ENCODE measurements at places on chromosomes 7 and 10.

DNA sequence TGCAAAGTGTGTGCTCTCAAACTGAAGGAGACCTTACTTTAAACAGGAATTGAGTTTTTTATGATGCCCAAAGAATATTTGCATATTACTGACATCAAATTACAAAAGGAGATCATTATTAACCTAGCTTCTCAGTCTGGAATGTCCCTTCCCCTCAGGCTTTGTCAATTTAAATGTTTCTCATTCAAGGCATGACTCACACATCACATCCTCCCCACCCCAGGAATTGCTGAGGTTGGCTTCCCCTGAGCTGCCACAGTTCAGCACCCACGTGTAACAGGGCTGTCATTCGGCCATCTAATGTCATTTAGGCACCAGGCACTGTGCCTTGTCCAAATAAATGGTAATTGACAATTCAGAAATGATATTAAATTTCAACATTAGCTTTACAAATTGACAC is 305.9 kb upstream of the MGMT start:
- DNase-seq = no peak

DNA sequence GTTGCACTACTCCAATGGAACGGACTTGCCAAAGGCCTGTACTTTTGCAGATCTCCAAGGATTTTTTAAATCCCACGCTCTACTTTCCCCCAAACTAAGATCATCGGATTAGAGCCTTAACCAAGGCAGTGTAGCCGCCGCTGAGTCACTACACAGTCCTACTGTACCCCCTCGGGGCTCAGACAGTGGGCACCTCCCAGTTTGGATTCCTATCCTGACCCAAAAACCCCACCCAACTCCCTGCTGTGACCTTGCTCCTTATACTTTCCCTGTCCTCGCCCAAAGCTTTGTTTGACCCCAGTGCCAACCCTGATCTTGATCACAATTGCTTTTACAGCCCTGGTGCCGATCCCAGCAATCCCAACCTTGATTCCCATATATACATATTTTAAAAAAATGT is 17.5 kb upstream of the PLAU start:
- no peak for DNase-seq

DNA sequence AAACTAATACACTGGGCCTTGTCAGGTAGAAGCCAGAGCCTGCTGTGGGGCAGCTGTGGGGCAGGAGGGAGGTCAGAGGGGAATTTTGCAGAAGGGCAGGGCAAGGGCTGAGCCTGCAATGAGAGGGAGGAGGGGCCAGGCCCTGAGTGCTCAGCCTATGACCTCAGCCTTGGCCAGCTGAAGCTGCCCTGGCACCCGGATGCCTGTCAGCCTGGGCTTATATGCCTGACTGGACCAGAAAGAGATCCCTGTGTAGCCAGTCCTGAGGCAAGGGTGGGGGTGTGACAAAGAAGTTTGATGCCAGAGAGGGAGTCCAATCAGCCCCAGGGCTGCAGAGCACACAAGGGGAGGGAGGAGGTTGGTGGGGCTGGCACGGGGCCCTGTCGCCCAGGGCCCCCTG is 22.3 kb upstream of the PRRT4 start:
- no peak for DNase-seq

- no peak for DNase-seq
Observed at GRCh38 chr7:45590679-45591057, 16.5 kb downstream of the ADCY1 start.

DNA sequence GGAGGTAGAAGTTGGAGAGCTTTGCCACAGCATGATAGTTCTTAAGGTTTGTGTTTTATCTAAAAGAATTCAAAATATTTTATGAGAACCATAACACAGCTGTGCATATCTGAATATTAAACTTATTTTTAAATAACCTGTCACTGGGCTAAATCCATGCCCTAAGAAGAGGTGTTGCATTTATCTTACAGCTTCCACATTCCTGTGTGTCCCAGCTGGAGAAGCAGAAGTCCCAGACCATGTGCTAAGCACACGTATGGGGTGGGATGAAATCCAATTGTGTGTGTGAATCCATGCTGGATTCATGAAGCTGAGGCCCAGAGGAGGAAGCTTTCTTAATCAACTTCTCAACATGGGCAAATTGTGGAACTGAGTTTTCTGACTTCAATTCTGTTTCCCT is 121.5 kb downstream of the PKD1L1 start:
- DNase-seq = no peak

DNA sequence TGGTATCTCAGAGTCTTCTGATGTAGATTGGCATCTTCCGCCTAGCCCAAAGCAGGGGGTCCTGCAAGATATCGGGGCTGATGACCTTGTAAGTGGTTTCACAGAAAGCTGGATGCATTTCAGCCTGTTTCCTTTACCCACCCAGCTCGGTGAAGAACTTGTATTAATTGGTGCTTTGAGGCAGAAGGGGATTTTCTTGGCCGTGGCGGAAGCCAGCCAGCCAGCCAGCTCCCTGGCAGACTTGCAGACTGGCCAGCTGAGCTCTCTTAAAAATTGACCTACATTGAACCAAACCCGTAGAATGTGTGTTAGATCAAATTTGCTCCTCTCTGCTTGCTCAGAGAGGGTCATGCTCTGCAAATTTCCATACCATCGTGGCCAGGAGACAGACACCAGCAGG is 218.4 kb downstream of the ADAM12 start:
- no peak for DNase-seq

Data from Calu3 (cell line).